Activated CD8-positive, alpha-beta memory T cell treated with anti-CD3 and anti-CD28 coated beads for 48 hours (primary cell): ENCODE measurements at places on chromosomes 4 and X.

DNA sequence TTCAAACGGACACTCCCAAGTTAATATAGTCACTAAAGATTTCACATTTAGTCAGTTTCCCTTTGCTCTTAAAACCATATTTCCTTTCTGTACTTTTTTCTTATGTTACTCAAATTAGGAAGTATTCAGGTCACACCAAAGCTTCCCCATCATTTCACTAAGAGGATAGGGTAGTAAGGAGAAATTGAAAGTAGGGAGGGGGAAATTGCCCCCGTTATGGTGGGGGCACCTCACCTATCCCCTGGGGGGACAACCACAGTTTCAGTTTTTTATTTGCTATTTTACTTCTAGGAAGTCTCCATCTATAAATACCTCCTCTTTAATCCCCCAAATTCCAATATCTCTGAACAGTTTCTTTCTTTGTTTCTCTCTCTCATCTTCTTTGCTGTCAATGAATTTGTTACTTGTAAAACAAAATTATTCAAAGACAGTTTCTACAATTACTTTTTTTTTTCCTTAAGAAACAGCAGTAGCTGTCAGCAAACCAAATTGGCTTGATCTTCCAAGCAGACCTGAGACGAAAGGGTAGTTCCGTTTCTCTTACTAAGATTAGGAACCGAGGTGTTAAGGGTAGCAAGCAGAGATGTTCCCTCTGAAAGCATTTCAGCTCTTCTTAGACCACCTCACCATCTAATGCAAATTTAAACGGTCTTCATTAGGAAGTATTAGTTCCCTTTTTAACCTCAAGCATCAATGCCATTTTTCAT is 160.2 kb upstream of the KLF3 start:
- DNase-seq = no peak

DNA sequence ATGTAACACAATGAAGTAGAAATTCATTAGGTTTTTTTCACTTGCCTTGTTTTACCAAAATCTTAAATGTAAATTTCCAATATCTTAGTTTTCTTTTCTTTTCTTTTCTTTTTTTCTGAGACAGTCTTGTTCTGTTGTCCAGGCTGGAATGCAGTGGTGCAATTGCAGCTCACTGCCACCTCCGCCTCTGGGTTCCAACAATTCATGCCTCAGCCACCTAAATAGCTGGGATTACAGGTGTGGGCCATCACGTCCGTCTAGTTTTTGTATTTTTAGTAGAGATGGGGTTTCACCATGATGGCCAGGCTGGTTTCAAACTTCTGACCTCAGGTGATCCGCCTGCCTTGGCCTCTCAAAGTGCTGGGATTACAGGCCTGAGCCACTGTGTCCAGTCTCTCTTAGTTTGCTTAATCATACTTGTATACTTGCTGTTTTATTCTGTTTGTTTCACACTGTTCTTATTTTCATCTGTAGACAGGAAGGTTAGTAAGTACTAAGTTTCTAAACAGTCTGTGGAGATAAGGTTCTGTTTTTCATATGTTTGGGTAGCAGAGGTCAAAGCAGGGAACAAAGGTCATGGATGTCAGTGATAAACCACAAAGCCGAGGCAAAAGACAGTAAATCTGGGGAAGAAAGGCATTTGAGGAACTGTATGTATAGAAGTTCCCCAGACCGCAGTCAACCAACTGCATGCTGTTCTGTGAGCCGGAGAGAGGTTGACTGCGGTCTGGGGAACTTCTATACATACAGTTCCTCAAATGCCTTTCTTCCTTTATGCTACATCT is 129.1 kb downstream of the CBR4 start:
- DNase-seq = no peak

DNA sequence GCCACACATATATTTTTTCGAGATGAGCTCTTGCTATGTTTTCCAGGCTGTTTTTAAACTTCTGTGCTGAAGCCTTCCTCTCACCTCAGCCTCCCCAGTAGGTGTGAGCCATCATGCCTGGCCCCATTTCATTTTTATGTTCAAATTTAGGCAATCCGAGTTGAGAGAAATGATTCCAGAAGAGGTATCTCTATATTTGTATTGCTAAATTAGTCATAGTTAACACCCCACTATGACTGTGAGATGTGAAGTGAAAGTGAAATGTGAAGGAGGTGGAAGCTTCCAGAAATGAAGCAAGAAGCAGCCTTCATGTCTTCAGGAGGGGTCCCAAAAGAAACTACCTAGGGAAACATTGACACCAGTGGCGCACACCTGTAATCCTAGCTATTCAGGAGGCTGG is 17.7 kb downstream of the APELA start:
- no peak for DNase-seq

DNA sequence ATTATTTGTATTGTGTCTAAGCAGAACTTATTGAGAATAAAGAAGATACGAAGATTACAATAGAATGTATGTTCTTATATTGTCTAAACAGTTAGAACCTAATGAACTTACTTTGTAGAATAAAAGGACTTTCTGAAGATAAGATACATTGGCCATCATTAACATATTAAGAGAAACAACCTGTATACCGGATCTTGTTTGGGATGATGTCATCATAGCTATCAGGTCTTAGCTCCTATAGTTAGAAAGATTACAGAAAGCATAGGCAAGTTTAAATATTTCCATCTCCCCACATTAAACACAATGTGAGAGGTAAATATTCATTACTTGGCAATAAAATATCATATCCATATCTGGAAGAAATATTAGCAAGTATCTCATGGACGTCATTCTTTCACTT is 282.3 kb downstream of the PACRGL start:
- DNase-seq = no peak

DNA sequence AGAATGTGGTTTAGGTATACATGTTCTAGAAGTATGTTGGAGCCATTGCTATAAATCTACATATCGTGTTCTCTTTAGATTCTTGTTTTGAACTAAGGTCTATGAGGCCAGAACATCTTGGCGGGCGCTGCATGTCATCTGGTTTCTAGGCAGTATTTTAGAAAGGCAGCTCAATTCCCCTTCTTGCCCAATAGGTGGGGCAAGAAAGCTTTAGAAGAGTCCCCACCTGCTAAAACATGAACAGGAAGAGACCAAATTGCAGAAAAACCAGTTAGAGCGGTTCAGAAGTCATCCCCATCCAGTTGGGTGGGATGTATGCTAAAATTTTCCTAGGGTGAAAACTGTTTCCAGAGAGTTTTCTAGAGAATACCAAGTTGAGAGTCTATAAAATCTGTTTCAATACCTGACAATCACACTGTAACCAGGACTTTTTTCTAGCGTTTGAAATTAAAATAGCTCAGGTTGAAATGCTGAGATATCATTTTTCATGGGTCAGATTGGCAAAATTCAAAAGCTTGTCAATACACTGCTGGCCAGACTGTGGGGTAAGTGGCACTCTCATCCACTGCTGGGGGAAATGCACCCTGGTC is 17.5 kb upstream of the SH3KBP1 start:
- DNase-seq = no peak

- no peak for DNase-seq
These were observed 49.4 kb downstream of the ANXA3 start for GRCh38 chr4:78601013-78601412.

- no peak for DNase-seq
These were observed 84.0 kb upstream of the BMP2K start for GRCh38 chr4:78691971-78692821.

GRCh38 chr4:120821977-120822376 is 100.5 kb downstream of the PRDM5 start:
- DNase-seq = no peak

DNA sequence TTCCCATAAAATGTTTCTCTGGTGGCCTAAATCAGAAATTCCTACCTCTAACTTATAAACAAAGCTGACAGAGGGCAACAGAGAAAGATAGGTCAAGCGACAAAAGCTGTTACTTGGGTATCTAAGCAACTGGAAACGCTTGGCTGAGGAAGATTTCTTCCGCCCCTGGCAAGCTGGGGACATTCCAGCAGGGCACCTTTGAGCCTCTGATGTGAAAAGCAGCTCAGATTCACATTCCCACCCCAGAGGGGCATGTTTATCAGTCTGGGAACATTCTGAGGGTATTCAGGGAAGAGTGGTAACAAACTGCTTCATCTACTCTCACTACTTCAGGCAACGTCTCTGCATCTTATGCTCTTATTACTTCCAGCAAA is 3.5 kb upstream of the CDS1 start:
- DNase-seq = no peak

- DNase-seq = no peak
These were observed 2.2 kb downstream of the UGT2A1 start for GRCh38 chr4:69650872-69651271.

DNA sequence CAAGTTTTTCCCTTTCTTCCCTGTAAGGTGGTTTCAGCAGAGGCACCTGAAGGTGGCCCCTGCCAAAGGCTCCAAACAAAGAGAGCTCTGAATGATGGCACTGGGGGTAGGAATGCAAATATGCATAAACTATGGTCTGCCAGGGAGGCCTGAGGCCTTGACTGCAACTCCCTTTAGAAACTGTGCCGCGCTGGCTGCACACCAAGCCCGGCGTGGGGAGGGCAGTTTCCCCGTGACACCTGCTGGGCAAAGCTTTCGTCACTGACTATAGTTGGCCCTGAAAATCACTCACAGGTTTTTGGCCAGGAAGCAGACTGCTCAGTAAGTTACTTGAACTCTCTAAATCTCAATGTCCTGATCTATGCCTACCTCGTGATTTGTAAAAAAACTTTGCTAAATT is 97.8 kb upstream of the ATOH1 start:
- DNase-seq = no peak

GRCh38 chrX:101659601-101660063 is at the start of gene ARMCX2:
TSS of gene ARMCX2 (minus strand) at chrX:101659850. CDS start at chrX:101657588, 2,262 bp downstream.
- DNase-seq = no peak

DNA sequence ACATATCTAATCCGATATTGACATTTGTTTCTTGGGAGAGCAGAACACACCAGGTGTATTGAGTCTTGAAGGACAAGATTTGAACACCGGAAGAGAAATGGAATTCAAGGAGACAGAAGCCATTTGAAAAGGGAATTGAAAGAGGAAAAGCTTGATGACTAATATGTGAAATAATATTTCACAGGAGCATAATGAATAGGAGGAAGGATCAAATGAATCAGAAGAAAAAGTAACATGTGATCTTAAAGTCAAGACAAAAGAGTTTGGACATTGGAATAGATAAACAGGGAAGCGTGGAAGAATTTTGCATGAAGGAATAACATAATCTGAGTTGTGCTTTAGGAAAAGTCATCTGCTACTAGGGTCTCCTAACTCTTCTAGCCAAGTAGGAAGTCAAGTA is 145.5 kb upstream of the PDHA2 start:
- DNase-seq = no peak

GRCh38 chr4:8726344-8726851 is 133.8 kb downstream of the CPZ start:
- DNase-seq = no peak

- peak; percentile 84 for DNase-seq
These were observed at the start of gene CD99 for GRCh38 chrX:2690856-2691542. TSS of gene CD99 (plus strand) at chrX:2691295. CDS start at chrX:2691361, 66 bp downstream.

DNA sequence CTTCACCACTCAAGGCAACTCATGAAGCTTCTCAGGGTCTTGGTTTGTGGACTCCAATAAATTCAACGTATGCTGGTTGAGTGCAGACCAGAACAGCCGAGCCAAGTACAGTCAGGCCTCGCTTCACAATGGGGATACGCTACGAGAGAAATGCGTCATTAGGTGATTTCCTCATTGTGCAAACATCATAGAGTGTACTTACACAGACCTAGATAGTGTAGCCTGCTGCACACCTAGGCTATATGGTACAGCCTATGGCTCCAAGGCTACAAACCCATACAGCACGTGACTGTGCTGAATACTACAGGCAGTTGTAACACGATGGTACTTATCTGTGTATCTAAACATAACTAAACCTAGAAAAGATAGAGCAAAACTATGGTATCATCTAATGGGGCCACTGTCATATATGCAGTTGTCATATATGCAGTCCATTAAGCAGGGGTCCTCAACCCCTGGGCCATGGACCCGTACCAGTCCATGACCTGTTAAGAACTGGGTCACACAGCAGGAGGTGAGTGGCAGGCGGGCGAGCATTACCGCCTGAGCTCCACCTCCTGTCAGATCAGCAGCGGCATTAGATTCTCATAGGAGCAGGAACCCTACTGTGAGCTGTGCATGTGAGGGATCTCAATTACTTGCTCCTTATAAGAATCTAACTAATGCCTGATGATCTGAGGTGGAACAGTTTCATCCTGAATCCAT is 31.5 kb downstream of the RTL5 start:
- DNase-seq = no peak

DNA sequence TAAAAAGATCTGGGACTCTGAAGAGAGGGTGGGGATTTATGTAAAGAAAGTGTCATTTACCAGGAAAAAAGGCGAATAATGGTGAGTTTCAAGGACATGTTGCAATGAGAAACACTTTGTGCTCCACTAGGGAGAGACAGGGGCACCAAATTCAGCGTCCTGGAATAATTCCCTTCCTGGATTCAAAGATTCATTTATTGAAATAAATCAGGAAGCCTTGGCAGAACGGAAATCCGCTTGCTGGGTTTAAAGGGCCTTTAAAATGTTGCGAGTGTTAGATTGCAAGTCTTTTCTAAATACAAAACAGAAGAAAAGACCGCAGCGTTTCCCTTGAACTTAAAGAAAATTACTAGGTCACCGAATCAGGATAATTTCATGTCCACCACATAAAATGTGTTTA is 3.8 kb upstream of the ZIC3 start:
- DNase-seq = no peak

DNA sequence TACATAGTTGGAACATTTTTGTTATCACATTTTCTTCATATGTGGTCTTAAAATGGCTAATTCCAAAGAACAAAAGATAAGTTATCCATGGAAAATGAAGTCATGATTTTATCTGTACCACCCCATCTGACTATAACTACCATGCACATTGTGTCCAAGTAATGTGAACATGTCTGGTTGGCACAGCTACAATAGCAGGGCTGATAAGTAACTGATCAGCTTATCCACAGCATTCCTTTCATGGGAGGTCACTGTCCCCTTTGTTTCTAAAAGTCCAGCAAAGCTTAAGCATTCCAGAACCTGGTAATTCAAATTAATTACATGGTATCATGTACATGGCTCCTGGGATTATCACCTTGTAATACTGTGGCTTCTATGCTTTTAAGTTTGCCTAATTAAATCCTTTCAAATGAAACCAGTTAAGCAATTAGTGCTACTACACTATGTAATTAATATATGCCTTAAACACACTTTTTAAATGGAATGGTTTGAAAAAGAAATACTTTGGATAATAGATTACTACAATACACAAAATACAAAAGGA is 21.1 kb upstream of the SORBS2 start:
- no peak for DNase-seq

DNA sequence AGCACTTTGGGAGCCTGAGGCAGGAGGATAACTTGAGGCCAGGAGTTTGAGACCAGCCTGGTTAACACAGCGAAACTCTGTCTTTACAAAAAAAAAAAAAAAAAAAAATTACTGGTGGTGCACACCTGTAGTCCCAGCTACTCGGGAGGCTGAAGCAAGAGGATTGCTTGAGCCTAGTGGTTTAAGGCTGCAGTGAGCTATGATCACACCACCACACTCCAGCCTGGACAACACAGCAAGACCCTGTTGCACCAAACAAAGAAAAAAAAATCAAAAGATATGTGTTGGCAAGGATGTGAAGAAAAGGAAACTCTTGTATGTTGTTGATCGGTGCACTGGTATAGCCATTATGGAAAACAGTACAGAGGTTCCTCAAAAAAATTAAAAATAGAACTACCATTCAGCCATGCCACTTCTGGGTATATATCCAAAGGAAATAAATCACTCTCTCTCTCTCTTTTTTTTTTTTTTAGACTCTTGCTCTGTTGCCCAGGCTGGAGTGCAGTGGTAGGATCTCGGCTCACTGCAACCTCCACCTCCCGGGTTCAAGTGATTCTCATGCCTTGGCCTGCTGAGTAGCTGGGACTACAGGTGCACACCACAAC is 15.2 kb downstream of the SH3D19 start:
- no peak for DNase-seq
